ENCODE measurements at places on chromosomes 5 and 9. TPM values are rescaled to one million over a fixed set of nuclear protein-coding genes. Genes with fewer than 3 reads are reported as not detected.

The FOXD4L3 gene
- polyA plus RNA-seq: 0.10 TPM

The ASTN2 gene
- polyA plus RNA-seq: 0.26 TPM

The BSPRY gene
- 27.5 TPM for polyA plus RNA-seq

The ADGRD2 gene
- polyA plus RNA-seq: 0.02 TPM

The IL13 gene
- polyA plus RNA-seq: not detected
